ENCODE measurements at places on chromosomes 13 and 19.

- peak; percentile 71 for DNase-seq
Observed at GRCh38 chr19:42440357-42441048, 2.2 kb downstream of the CXCL17 start.

DNA sequence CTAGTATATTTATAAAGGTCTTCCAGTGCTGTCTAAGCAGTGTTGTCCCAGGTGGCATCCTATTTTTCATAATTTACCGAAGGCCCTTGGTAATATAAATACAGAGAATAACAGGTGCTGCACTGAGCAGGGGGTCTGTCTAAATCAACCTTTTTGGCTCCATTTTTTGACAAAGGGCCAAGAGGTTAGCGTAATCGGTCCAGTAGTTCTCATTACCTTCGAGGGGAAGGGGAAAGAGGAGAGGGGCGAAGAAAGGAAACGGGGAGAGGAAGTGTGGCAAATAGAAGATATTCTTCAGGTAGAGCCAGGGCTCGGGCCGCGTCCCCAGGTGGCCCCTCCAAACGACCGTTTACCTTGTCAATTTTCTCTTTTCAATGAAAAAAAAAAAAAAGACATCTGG, 749 bp upstream of the PAN3 start:
- no peak for DNase-seq

DNA sequence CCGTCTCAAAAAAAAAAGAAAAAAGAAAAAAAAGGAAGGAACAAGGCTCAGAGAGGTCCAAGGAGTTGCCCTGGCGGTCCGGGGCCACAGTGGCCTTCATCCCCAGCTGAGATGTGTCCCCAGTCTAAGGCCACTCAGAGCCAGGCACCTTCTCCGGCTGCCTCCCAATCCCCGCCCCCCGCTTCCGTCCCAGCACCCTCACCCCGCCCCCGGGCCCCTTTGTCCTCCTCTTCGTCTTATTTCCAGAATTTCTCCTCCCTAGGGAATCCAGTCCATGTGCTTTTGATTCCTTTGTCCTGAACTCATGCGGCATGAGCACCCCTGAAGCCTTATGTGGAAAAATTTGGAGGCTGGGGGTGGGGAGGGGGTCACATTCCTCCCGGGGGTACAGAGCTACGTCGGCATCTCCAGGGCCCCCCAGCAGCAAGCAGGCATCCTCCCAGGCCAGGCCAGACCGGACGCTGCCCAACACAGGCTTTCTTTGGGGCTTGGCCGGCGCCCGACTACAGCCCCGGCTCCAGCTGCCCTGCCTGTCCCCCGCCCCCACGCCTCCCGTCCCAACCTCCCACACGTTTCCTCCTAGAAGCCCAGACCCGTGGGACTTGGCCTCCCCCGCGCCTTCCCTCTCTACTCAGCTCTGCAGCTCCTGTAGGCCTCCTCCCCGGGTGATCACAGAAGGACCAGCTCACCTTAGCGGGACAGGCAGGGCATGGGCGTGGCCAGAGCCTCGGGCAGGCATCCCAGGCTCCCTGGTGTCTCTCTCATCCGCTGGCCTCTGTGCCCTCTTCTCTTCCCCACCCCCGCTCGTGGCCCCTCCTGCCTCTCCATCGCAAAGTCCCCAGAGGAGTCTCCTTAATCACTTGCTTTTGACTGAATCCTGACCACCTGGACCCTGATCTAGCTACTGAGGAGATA, 17.8 kb upstream of the ADGRE5 start:
- no peak for DNase-seq

GRCh38 chr19:57841122-57841763, 8.4 kb upstream of the ZNF587 start:
- DNase-seq: no peak

- no peak for DNase-seq
Observed at GRCh38 chr13:22839603-22840530, 340.9 kb upstream of the SGCG start.

GRCh38 chr13:60755380-60756163, 358.6 kb downstream of the TDRD3 start:
- no peak for DNase-seq

GRCh38 chr13:34000955-34001354, 183.0 kb downstream of the RFC3 start:
- no peak for DNase-seq

GRCh38 chr19:17049711-17050280, 23.2 kb upstream of the CPAMD8 start:
- no peak for DNase-seq

DNA sequence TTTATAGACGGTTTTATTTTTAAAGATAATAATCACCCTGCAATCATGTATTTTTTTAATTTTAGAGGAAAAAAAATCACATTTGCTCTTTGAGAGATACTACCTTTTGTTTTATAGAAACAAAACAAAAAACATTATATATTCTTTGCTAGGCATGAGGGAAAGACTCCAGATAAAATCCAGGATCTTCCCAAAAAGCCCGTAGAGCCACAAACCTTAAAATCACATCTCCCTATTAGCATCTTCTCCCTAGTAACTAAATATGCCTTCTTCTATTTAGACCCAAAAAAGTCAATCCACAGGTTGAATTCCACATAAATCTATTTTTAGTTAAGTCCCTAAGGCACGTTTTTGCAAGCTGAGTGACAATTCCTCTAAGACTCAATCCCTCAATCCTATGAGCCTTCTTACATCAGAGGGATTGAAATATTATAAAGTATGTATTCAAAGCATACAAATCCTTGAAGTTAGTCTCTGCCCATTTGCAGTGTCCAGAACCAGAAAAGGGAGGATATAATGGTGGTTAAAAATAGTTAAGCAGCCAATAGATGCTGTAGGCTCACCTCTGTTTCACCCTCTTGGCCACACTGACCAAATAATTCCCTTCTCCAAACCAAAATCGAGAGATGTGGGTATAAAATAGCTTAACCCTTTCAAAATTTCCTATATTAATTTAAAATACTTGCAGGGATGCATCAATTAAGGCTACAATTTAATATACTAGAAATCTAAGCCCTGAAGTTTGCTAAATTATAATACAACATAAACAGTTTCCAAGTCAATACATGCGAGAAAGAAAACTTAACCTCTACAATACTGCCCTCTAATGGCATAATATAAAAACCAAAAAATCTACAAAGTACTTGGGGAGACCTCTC, 64.0 kb downstream of the SERP2 start:
- DNase-seq: no peak

- DNase-seq: no peak
Observed at GRCh38 chr13:36858290-36858689, 39.3 kb downstream of the RFXAP start.

GRCh38 chr19:35766571-35767104, 8.7 kb downstream of the PROSER3 start:
- DNase-seq: no peak

GRCh38 chr19:54916822-54917221, 10.9 kb downstream of the NCR1 start:
- no peak for DNase-seq

DNA sequence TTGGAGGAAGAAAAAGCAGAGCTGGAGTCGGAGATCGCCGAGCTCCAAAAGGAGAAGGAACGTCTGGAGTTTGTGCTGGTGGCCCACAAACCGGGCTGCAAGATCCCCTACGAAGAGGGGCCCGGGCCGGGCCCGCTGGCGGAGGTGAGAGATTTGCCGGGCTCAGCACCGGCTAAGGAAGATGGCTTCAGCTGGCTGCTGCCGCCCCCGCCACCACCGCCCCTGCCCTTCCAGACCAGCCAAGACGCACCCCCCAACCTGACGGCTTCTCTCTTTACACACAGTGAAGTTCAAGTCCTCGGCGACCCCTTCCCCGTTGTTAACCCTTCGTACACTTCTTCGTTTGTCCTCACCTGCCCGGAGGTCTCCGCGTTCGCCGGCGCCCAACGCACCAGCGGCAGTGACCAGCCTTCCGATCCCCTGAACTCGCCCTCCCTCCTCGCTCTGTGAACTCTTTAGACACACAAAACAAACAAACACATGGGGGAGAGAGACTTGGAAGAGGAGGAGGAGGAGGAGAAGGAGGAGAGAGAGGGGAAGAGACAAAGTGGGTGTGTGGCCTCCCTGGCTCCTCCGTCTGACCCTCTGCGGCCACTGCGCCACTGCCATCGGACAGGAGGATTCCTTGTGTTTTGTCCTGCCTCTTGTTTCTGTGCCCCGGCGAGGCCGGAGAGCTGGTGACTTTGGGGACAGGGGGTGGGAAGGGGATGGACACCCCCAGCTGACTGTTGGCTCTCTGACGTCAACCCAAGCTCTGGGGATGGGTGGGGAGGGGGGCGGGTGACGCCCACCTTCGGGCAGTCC, 5.0 kb downstream of the FOSB start:
- no peak for DNase-seq

DNA sequence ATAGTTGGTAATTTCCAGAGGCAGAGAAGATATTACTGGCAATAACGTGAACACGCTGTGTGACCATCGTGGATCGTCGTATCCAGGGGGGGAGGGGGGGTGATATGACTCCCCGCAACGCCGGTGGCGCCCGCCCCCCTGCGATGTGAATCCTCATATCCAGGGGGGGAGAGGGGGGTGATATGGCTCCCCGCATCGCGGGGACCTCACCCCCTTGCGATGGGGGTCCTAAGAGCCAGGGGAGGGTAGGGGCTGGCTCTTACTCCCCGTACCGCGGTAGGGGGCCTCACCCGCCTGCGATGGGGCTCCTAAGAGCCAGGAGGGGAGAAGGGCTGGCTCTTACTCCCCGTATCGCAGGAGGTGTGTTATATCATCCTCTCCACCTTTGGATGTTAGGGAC, 31.3 kb upstream of the RGCC start:
- DNase-seq: no peak

GRCh38 chr13:38898481-38898880, 92.2 kb downstream of the STOML3 start:
- no peak for DNase-seq

- DNase-seq: no peak
Observed at GRCh38 chr13:110304256-110304655, 2.7 kb downstream of the COL4A1 start.

DNA sequence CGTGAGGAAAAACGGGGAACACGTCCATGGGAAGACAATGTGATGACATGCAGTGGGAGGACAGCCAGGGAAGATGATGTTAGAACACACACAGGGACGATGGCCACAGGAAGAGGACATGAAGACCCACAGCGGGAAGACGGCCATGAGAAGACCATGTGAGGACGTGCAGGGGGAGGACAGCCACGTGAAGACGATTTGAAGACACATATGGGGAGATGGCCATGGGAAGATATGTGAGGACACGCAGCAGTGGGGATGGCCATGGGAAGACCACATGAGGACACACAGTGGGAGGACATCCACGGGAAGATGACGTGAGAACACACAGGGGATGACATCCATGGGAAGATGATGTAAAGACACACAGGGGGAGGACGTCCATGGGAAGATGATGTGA, 83.8 kb downstream of the UQCRFS1 start:
- no peak for DNase-seq

DNA sequence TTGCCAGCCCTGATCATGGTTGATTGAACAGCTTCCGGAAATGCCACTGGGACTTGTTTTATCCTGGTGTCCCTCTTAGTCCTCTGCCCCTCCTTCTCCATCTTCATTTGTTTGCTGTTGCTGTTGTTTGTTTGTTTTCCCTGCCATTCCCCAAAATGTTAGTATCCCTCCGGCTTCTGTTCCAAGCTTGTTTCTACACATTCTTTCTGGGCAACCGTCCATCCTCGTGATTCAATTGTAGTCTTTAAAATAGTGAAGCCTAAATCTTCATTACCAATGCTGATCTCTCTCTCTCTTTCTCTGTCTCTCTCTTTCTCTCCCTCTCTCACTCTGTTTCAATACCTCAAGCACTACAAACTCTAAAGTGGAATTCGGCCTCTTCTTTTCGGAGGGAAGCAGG, 649.3 kb upstream of the ARGLU1 start:
- no peak for DNase-seq

- no peak for DNase-seq
Observed at GRCh38 chr13:95355494-95355893, 54.2 kb upstream of the ABCC4 start.

DNA sequence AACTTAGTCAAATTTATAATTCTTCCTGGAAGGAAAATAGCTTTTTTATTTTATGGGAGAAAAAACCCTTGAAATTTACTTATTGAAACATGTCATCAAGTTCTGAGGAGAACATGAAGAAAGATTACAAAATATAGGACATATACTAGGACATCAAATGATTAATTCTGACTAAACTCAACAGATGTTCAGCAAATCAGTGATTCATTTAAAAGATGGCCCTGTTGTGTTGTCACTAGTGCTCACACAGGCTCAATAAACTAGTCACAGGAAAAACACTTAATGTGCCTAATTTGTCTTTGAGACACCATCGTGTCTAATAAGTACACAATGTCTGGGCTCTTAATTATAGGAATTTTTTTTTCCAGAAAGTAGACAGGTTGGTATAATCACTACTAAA, 223.8 kb upstream of the TMTC4 start:
- no peak for DNase-seq
